ENCODE measurements at places on chromosomes 4 and X.

DNA sequence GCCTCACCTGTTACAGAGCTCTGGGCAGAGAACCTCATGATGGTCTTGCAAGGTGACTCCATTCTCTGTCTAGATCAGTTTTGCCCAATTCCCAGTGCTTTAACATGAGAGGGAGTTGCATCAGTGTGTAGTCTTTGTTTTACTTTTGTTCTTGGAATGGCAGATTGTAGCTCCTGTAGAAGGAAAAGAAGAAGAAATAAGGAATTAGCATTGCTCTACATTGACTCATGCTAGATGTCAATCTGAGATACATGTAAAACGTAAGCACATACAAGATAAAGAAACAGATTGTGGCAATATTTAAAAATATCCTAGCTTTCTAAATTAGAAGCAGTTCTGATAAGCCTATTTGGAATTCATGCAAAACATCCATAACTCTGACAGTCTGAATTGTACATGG lies 16.0 kb upstream of the PPEF1 start:
- no peak for DNase-seq

DNA sequence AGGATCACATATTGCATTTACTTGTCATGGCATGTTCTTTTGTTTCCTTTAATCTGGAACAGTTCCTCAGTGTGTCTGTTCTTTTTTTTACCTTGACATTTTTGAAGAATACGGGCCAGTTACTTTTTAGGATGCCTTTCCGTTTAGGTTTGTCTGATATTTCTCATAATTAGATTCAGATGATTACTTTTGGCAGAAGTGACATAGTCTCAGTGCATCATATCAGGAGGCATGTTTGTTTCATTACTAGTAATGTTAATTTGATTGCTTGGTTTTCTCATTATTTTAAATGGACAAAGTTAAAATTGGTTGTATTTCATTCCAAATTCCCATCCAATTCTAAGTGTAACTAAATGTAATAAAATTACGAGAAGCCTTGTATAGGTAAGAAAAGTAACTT lies 8.3 kb downstream of the POLR2B start:
- no peak for DNase-seq

GRCh38 chrX:74467656-74468055 lies 46.4 kb downstream of the SLC16A2 start:
- no peak for DNase-seq

DNA sequence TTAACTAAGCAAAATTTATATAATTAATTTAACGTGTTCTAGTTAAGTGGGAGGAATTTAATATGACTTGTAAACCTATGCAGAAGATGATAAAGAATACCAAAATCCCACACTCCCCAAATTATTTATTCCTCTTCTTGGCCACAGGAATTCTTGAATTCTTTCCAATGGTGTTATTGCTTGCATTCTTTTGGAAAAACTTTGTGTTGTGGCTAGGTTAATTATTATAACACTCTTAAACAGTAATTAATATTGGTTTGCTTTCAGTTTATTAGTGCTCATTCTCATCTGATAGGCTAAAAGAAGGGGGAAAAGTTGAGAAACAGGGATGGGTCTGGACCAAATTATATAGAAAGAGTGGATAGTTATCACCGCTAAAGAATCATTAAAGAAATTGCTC lies 141.5 kb upstream of the PABPC4L start:
- no peak for DNase-seq

GRCh38 chrX:150954951-150955350 lies 28.2 kb upstream of the HMGB3 start:
- no peak for DNase-seq

- no peak for DNase-seq
These were observed 55.2 kb downstream of the TRMT44 start for GRCh38 chr4:8495803-8496202.

DNA sequence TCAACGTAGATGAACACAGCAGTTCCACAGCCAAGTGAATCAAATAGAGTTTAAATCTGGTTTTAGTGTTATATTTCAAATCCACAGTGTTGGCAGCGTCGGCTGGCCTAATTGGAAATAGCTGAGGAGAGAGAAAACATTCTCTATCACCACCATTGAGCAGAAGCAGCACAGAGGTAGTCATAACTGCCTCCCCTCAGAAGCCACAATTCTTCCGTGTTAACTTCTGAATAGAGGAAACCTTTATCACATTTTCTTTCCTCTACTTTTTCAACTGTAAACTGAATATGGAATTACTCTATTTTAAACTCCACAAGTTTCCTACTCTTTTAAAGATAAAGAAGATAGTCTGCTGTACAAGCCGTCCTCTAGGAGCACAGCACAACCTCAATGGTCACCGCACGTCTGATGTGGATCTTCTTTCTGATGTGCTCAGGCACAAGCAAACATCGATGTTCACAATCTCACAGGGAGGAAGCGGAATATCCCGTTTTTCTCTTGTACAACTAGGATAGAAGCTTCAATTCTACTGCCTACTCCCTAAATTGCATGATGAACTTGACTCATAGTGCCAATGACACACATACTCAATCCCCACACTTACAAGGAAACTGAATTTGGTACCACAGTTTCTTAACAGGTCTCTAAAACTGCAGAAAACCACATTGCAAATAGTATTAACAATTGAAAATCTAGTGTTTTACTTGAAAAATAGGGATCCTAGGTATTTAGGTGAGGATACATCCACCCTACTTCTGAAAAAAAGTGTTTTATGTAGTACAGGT lies 217.8 kb upstream of the ETNPPL start:
- no peak for DNase-seq

DNA sequence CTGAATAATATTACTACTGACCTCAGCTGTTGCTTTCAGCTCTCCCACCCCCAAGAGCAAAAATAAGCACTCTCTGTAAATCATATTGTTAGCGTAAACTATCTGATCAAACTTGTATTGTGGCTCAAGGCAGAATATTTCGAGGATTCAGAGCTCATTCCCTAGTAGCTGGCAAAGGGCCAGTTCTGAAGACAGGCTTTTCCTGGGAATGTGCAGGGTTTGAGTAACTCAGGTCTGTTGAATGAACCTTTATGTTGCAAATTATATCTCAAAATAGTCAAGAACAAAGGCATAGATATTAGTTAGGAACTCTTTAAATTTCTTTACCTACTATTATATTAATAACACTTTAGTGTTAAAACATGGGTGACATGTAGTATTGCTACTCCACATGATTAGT lies 454.9 kb downstream of the CCSER1 start:
- no peak for DNase-seq

DNA sequence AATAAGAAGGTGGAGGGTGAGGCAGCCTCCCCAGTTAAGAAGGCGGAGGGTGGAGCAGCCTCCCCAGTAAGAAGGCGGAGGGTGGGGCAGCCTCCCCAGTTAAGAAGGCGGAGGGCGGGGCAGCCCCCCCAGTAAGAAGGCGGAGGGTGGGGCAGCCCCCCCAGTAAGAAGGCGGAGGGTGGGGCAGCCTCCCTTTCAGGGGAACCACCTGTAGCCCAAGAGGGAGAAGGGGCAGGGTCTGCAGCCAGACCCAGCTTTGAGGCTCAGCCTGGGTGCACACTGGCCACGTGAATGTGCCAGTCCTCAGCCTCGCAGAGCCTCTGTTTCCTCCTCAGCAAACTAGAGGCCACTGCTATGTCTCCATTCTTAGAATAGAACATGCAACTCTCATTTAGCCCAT lies 52.6 kb downstream of the HMX1 start:
- no peak for DNase-seq

- DNase-seq: no peak
These were observed 3.7 kb upstream of the HDAC8 start for GRCh38 chrX:72576141-72576894.

DNA sequence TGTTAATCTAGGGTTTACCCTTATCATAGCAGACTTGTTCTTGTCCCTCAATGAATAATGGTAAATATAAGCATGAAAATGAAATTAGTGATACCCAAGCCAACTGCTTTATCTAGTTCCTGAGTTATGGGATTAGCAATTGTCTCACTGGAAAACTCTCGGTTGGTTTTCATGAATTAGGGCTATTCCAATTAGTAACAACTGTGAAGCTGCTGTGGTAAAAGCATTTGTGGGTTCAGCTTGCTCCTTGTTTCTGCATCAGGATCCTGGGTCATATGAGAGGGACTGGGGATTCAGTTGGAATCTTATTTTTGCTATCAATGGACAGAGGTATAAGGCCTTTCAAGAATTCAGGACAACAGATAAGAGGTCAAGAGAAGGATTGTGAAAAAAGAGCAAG lies 50.2 kb downstream of the DCX start:
- DNase-seq: no peak

DNA sequence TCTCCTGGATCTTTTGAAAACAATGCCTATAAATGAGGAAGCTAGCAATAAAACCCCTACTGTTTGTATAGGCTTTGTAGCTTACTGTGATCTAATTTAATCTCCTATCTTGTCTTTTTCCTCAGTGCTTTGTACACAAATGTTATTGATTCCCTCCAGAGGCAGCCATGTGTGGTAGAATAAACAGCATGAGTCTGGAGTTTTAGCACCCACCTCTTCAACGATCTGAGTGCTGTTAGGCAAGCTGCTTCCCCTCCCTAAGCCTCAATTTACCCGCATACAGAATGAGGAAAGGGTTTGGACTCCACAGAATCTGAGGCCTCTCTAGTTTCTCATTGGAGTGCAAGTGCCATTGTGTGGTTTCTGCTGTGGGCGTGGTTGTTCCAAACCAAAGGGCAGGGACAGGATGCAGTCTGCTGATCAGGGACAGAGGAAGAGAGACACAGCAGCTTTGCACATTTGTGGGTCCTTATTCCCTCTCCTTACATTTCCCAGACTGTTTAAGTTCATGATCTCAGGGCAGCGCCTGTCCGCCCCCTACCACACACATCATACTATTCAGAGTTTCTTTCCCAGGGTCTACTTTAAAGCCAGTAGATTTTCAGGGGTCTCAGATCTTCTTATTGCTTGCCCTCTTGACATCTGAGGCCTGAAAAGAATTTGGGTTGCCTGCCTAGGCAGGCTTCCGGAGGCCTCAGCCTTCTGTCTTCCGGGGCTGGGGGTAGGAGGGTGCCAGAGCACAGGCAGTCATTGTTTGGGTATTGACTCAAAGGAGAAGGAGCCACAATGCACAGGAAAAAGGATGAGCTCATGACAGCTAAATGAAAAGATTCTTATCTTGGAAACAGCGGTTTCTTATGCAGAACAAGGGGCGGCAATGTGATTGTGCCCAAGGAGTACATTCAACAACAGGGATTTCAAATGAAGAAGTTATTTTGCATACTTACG lies 114.9 kb upstream of the TEX13D start:
- DNase-seq: no peak

DNA sequence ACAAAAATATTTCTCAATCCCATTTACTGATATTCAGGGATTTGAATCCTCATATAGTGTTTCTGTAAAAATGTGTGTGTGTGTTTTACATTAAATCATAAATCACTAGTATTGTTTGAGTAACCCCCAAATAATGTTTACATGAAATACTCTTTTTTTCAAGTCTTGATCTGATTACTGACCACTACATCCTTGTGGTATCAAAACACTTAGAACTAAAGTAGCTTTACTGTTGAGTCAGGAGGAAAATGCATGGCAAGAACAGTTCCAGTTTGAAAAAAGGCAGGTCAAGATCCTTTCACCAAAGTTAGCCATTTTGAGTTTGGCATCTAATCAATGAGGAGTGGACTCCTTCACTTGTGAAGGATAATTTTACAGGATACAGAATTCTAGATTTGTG lies 3.6 kb upstream of the WDR19 start:
- no peak for DNase-seq

DNA sequence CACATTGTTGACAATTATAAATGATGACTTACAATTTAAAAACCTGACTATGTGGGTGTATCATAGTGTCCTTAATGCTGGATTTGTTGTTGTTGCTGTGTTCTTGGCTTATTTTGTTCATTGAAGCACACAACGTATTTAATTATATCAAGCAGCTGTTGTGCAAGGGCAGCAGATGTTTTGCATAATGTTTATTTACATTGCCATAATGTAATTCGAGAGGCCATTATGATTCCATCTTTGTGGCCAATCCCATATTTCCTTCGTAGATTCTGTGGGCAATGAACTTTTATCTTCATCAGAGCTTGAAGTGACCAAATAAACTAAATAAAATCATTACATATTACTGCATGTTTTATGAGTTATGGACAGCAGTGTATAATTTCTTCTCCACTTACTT lies 422.6 kb upstream of the GALNTL6 start:
- no peak for DNase-seq

- DNase-seq: no peak
These were observed 89.9 kb downstream of the REPS2 start for GRCh38 chrX:17036171-17036961.

DNA sequence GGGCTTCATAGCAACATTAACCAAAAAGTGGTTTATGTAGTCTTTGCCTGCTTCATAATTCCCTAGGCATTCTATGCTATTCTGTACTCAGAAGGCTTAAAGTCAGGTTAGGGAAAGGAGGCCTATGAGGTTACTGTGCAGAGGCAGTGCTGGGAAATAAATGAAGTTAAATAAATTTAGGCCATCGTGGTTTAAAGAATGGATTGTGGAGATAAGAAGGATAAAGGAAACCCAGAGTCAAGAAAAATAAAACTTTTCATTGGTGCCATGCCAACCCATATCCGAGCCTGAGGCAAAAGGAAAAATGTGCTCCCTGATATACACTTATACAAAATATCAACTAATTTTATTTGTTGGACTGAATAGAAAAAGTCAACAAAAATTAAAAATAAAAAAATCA lies 70.2 kb downstream of the AR start:
- no peak for DNase-seq

DNA sequence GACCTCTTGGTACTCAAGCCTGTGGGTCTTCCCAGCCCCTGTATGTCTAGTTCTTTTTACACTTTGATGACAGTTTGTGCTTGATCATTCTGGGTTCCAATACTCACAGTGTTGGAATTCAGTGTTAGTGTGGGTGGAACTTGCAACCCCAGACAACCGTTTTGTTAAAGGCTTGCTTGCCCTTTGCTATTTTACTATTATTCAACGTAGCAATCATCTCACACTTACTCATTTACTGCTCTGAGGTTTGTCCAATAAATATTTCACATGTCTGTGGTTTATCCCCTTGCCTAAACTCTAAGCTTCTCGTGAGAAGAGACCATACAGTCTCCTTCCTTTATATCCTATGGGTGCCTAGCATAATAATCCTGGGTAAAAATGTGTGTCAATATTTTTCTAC lies 15.3 kb downstream of the CCNG2 start:
- no peak for DNase-seq

DNA sequence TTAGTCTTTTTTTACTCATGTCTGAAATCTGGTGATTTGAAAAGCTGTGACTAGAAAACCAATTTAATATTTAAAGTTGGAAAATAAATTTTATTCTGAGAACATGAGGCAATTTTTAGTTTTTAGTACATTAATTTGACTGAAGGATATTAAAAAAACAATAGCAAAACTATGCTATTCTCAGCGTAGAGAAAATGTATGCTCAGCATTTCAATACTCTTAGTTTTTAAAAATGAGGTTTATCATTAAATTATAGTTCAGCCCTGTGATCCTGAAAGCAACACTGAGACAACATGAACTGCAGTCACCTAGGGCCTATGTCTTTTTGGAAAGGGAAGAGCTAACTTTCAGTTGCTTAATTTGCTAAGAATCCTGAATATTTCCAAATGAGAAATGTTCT lies 9.5 kb downstream of the GALNT7 start:
- DNase-seq: no peak

- DNase-seq: no peak
These were observed 45.0 kb upstream of the ITM2A start for GRCh38 chrX:79412166-79412565.

Data from SK-N-SH (cell line).